Dorsolateral prefrontal cortex (tissue), 122 donors: ENCODE measurements at places on chromosomes 7 and 10.

GRCh38 chr10:118729641-118730258, 25.0 kb downstream of the CACUL1 start:
- DNase-seq = no peak

DNA sequence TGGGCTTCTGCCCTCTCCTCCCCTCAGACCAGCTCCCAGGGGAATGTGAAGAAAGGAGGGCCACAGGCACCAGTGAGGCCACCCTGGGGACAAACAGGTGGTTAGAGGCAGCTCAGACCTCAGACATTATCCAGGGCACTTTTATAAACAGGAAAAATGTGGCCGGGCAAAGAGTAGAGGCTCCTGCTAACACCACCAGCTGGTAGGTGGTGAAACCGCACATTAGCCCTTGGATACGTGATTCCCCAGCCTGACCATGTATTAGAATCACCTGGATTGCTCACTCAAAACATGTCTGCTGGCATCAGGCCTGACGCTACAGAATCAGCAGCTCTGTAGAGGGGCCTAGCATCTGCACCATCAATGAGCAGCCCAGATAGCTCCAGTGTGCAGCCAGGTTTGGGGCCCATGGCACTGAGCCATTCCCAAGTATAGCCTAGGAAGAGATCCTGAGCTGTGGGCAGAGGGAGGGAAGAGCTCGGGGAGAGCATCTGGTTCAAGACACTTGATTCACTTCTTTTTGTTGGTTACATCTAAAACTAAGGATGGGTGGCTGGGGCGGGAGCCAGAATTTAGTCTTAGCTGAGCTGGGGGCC, 37.1 kb downstream of the GPR26 start:
- no peak for DNase-seq

DNA sequence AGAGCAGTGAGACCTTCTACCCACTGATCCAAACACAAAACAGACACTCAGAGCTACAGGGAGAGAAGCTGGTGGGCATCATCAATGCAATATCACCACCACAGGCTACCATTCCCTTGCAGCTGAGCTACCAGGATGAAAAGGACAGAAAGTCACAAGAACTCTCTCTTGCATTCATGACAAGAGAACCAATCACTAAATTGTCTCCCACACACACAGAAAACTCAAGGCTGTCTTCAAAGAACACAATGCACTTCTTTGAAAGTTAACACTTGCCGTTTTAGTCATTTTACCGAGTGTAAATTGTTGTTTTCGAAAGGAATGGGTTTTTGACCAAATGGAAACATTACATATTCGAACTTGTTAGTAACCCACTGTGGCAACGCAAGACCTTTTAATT, 626.6 kb downstream of the SORCS1 start:
- DNase-seq = no peak

GRCh38 chr10:133298466-133298865, 10.2 kb downstream of the TUBGCP2 start:
- no peak for DNase-seq

DNA sequence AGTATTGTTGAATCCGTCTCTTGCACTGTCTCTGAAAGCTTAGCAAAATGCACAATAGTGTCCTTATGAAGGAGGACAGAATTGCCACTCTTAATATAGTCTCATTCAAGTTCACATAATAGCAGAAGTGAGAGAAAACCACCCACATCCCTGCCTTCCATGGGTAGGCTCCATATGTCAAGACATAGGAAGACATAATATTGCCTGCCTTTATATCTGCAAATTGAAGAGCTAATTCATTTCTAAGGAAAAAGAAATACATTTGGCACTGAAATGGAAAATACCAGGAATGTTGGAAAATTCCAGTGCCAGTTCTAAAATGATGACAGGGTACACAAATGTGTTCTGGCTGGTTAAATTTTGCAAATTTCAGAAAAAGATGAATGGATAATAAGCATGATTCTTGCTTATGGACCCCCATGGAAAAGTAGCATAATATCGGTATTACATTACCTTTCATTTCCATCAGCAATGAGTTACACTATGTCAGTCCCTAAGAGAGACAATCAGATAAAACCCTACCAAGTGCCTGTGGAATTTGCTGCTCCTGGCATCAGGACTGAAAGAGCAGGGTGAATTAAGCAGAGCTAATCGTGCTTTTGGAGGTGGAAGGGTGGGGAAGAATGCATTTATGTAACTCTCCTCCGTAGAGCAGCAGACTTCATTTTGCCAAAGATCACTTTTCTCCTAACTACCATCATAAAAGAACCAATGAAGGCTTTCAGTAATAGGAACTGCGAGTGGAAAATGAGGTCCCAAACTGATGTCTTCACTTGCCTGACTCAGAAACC, 312.6 kb downstream of the FGFR2 start:
- DNase-seq = no peak

DNA sequence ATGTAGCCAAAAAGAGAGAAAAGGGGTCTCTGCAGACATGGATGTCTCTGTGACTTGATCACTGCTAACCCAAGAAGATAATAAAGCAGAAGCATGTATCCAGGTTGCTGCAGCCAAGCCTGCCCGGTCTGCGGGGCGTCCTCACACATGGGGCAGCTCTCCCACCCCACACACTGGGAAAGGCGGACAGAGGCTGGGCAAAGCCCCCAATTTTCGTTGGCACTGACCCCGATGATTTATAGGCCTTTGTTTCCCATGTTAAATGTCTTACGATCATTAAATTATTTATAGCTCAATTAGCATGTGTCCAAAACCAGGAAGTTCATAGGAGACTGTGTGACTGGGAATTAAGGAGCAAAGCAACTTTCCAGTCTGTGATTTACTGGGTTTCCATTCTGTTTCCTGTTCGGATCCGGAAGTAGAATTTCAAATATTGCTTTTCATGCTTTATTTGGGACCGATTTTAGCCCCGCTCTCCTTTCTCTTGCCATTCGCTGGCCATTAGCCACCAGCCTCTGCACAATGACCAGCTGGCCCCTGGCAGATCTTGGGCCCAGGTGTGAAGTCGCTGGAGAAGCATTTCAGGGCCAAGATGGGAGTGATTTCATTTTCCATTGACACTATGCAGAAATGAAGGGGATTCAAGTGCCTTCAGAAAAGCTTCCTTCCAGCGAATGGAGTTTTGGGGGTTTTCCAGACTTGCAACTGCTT, 91.6 kb downstream of the EGFR start:
- no peak for DNase-seq

GRCh38 chr7:142908921-142909890, 23.7 kb upstream of the TRPV6 start:
- no peak for DNase-seq

- DNase-seq = no peak
Observed at GRCh38 chr10:79472951-79473350, 27.5 kb upstream of the ZCCHC24 start.

GRCh38 chr7:105315357-105315756, 73.4 kb downstream of the SRPK2 start:
- no peak for DNase-seq

DNA sequence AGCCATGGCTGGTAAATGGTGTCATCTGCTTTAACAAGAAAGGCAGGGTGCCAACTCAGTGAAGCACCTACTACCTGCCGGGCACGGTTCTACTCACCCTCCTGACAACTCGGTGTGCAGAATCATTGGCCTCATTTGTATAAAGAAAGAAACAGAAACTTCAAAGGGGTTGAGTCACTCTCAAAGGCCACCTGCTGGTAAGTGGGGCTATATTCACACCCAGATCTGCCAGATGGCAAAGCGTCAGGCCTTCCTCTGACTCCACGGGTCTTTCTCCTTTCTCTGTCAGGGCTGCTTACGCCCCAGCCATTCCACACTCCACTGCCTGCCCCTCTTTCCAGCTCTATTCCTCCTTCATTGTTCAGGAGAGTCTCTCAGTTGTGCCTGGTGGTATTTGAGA, 309.2 kb downstream of the GFRA1 start:
- DNase-seq = no peak

GRCh38 chr10:90276894-90277475, 575.6 kb downstream of the KIF20B start:
- DNase-seq = no peak

DNA sequence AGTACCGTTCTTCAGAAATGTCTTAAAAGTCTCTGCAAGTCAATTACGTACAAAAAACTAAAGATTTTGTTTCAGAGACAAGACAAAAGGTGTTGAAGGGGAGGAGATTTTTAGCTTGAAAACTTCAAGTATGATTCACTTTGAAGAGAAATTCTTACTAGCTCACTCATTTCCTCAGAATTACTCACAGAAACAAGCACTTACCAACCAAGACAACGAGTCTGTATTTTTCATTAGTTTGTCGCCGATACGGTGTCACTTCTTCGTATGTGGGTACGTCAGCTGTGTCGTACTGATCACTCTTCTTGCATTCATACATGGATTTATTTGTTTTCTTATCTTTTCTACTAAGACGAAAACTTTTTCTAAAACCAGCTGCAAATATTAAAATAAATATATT, 90.6 kb upstream of the ODAD2 start:
- no peak for DNase-seq

DNA sequence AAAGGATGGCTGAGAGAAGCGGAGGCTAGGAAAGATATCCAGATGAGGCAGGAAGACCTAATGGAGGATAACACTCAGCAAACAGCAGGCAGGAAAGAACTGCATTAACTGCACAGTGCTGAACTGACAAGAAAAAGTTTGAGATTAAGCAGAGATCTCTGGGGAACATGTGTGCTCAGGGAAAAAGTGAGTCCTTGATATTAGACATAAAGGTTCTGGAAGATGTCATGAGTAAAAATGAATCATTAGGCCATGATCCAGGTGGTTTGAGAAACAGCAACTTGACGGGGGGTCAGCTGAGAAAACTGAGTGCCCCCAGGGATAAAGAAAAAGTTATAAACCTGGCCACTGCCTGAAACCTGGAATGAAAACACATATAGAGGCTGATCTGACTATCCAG, 27.3 kb upstream of the ANK3 start:
- DNase-seq = no peak

GRCh38 chr7:55563596-55564325, 8.5 kb downstream of the VOPP1 start:
- no peak for DNase-seq

DNA sequence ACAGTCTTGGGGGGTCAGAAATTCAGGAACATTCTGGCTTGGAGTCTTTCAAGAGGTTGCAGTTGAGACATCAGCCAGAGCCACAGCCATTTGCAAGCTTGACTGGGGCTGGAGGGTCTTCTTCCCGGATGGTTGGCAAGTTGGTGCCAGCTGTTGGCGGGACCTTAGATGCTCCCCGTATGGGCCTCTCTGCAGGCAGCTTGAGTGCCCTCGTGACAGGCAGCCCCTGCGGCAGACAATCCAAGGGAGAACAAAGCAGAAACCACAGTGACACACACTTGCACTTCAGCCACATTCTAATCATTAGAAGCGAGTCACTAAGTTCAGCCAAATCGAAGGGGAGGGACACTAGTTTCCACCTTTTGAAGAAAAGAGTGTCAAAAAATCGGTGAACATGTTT, 59.4 kb upstream of the MXI1 start:
- DNase-seq = no peak

- DNase-seq = no peak
Observed at GRCh38 chr7:95758187-95758586, 14.2 kb upstream of the DYNC1I1 start.
